ENCODE measurements at places on chromosomes 16 and 17.
A peak's percentile ranks its signal among the peaks of the same experiment; 100 is the strongest.

DNA sequence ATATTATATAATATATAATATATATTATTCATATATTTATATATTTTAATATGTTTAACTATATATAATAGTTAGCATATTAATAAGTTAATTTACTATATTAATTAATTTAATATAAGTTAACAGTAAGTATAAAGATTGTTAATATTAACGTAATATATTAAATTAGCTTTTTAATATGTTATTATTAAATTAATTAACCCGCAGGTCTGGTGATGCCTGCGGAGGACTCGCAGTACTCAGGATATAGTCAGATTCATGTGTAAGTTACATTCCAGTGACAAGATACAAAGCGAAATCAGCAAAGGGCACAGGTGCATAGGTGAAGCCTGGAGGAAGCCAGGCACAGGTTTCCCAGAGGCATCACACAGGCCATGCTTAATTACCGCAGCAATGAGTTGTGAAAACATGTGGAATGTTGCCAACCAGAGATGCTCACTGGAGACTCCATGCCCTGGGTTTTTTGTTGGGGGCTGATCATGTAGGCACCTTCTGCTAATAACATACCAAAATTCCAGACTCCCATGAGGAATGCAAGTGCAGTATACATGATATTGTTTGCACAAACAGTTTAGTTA lies 130.4 kb upstream of the MPHOSPH6 start:
- no peak for DNase-seq

GRCh38 chr17:28712705-28713415 lies 1.2 kb upstream of the PROCA1 start:
- no peak for DNase-seq

- no peak for DNase-seq
These were observed 1.9 kb downstream of the EPN3 start for GRCh38 chr17:50534222-50534978.

GRCh38 chr17:72122010-72122764 lies 1.4 kb downstream of the SOX9 start:
- DNase-seq = no peak

DNA sequence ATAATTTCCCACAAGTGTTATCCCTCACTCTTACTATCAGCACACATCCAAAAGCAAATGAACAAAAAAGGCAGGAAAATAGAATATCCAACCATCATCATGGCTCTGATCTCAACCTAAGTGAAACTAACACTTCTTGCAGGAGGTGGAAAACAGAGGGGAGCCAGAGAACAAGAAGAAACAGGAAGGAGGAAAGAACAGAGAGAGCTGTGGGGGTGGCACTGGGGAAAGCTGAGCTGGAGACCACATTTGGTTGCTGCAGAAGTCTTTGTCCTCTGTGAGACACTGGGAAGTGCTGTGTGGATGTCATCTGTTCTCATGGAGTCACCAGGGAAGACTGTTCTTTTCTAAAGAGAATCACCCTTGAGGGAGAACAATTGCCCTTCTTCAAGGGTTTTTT lies 34.7 kb downstream of the GRB7 start:
- DNase-seq = no peak

GRCh38 chr17:21164216-21164615 lies 37.5 kb downstream of the DHRS7B start:
- DNase-seq = no peak

GRCh38 chr17:49315551-49316257 lies 46.3 kb downstream of the ZNF652 start:
- peak; percentile 62 for DNase-seq

GRCh38 chr17:6085812-6086211 lies 15.6 kb downstream of the WSCD1 start:
- DNase-seq = no peak

- no peak for DNase-seq
These were observed 171.1 kb downstream of the SNX29 start for GRCh38 chr16:12147681-12148080.

GRCh38 chr17:41539979-41540701 lies 12.0 kb upstream of the KRT19 start:
- DNase-seq = no peak

- DNase-seq = no peak
These were observed 36.7 kb upstream of the SREBF1 start for GRCh38 chr17:17873450-17873991.

DNA sequence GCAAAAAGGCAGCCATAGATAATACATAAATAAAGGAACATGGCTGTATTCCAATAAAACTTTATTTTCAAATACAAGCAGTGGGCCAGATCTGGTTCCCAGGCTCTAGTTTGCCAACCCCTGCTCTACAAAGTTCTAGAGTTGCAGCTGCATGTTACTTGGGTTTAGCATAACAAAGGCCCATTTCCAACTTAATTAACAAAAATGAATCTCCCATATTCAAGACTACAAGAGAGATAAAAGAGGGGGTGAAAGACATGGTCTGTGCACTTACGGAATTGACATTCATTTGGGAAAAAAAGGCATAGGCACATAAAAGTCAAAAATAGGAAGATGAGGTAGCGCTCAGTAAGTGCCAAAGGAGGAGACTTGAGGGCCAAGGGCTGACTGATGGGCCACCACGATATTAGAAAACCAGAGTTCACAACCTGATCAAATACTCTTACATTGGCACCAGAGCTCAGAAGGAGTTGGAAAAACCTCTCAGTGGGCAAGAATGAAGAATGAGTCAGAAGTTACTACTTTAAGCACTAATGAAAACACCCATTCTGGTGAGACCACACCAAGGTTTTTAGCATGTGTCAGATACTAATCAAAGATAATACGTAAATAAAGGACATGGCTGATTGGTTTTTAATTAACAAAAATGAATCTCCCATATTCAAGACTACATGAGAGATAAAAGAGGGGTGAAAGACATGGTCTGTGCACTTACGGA lies 164.0 kb downstream of the VPS53 start:
- no peak for DNase-seq

DNA sequence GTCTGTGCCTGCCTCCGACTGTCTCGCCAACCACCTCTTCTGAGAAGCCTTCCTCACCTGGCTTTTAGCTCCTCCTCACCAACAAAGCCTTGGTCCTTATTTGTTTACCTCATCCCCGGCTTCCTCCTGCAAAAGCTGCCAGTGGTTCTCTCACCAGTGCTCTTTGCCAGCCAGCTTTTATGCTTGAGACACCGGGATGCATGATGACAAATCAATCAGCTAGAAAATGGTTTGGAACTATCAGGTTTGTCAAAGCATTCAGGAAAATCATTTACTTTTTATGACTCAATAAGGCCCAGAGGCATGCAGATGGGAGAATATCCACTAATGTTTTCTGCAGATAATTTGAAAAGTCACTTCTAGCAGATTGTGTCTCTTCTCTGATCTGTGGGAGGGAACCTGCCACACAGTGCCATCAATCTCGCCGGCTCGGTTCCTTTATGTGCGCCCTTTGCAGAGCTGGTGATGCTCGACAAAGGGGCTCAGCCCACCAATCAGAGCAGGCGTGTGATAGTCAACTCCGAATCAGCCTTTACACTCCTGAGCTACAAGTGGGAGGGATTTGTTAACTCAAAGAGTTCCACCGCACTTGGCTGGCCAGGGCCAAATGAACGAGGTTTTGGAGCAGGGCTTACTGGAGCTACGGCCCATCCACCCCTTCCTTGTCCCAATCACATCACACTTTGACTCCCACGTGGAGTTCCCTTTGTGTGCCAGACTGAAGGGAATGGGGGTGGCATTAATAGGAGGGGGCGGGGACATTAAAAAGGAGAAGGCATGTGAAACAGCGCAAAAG lies 85.8 kb downstream of the MRC2 start:
- no peak for DNase-seq

DNA sequence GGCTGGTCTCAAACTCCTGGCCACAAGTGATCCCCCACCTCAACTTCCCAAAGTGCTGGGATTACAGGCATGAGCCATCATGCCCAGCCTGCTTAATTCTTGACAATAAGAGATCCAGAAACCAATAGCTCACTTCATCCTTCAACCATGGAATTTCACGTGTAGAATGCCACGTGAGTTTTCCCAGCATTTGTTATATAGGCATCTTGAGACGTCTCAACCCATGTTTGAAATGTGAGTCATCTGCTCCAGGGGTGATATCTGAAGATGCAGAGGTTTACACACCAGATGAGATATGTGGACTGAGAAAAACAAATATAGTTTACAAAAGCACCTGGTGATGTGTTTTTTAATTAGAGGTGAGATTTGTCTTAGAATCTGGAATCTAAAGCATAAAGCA lies 7.1 kb downstream of the TEKT3 start:
- no peak for DNase-seq

DNA sequence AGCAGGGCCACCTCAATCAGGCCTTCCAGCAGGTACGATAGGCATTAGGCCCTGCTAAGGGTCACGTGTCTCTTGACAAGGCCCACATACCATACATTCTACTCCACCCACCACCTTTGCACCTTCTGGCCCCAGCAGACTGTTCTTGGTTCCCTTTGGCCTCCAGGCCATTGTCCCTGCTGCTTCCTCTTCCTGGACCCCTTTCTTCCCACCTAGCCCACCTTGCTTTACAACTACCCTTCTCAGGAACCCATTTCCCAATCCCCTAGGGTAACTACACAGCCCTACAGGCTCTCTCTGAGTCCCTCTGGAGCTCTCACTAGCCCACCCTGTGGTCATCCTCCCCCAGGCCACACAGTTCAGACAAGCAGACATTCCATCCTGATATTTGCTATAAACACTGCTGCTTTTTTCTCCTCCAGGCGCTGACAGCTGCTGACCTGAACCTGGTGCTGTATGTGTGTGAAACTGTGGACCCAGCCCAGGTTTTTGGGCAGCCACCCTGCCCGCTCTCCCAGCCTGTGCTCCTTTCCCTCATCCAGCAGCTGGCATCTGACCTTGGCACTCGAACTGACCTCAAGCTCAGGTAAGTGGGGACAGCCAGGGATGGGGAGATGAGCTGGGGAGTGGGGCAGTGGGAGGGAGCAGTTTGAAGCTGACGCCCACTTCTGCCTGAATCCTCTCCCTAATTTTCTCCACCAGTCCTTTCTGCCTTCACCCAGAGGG lies 1.4 kb upstream of the NRN1L start:
- DNase-seq = no peak

DNA sequence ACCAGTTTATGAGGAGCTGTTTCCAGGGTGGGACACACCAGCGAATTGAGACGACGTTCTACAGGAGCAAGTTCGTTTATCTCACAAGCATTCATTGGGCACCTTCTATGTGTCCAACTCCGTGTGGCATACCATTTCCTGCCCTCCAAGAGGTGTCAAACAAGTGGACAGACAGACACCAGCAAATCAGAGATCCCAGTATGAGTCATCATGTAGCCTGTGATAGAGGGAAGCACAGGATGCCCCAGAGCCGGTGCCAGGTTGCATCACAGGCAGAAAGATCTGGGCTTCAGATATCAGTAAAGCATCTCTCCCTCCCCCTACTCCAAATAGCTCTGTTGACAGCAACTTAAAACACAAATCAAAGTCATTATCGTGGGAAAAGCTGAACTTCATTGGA lies 31.8 kb upstream of the MAF start:
- no peak for DNase-seq

DNA sequence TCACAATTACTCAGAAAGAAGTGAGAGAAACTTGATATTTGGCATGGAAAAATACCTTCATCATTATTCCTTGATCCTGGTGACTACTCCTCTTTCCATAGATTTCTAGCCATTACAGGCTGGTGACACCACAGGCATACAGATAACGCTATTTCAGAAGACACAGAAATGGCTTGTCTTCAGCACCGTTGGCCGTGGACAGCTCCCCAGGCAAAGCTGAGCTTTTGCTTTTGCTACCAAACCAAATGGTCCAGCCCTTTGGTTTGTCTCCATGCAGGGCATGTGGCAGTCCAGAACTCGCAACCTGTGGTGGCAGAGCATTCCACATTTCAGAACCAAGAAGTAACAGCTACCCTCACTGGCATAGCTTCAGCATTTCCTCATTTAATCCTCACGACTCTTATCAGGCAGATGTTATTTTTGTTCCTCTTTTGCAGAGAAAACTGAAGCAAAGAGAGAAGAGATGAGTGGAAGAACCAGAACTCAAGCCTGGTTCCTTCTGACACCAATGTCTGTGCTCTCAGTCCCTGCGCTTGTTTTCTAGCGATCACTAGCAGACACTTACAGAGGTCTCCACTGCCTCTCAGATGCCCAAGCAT lies 55.5 kb downstream of the HS3ST4 start:
- DNase-seq = no peak

DNA sequence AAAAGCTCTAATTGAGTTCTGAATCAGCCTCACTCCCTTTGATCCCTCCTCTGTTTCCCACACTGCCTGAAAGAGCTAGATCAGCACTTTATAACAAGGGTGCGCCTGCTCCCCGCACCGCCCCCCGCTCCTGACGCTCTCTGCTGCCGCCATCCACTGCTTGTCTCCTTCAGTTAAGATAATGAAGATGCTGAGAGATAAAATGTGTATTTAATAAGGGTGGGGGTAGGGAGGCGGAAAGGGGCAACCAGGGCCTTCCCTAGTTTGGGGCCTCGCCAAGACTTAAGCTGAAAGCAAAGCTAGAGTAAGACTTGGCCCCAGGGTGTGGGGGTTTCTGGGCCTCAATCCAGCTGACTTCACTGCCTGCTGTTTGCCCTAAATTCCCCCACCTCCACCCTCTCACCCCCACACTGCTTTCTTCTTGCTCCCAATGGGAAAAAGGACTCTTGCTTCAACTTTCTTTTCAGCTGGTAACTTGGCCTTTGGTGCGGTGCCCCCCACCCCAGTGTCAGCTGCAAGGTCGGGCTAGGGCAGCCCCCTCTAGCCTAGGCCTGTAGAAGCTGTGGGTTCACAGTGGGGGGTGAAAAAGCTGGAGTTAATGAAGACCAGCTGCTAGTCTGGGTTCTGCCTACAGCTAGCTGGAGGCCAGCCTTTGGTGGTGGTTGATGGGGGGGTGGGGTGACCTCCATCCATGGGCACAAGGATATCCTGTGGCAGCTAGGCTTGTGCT lies 1.8 kb upstream of the RARA start:
- no peak for DNase-seq

DNA sequence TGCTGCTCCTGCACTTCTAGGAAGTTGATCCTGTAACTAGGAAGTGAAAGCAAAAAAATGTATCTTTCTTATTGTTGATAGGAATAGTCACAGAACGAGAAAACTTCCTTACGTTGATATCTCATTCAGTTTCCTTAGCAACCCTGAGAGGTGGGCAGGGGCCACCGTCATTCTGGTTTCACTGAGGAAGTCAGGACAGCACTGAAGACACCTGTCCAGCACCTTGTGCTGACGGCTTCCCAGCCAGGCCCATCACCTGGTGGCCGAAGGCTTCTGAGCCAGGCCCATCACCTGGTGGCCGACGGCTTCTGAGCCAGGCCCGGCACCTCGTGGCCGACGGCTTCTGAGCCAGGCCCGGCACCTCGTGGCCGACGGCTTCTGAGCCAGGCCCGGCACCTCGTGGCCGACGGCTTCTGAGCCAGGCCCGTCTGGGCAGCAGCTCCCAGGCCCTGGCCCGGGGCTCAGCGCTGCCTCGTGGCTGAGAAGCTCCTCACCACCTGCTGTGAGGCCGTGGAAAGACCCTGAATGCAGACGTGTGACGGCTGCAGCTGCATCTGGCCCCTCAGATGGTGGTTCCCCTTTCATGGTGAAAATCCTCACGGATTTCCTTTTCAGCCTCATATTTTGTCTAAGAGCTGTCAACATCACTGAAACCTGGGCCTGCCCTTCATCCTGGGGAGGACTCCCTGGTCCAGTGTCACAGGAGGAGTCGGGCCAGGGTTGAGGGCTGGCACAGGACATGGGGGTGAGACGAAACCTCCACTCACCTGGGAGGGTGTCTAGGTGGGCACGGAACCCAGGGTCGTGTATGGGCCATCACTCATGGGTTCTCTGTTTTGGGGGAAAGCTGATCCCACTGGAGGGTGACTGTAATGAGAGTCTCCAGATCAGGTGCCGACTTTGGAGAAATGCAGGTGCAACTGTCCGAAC lies 33.0 kb upstream of the ZNF750 start:
- DNase-seq = no peak
